Left renal cortex interstitium (tissue), 4 donors: ENCODE measurements at places on chromosomes 16 and 17.
A peak's percentile ranks its signal among the peaks of the same experiment; 100 is the strongest.

GRCh38 chr17:31466096-31466760, 74.8 kb downstream of the RAB11FIP4 start:
- DNase-seq: no peak

GRCh38 chr17:77137111-77137510, 3.7 kb upstream of the SEC14L1 start:
- DNase-seq: no peak

GRCh38 chr16:30663820-30664219, 5.6 kb downstream of the FBRS start:
- no peak for DNase-seq

GRCh38 chr17:57881143-57881542, 31.3 kb upstream of the MRPS23 start:
- no peak for DNase-seq

GRCh38 chr16:68423771-68424170, 24.5 kb downstream of the SMPD3 start:
- DNase-seq: no peak

DNA sequence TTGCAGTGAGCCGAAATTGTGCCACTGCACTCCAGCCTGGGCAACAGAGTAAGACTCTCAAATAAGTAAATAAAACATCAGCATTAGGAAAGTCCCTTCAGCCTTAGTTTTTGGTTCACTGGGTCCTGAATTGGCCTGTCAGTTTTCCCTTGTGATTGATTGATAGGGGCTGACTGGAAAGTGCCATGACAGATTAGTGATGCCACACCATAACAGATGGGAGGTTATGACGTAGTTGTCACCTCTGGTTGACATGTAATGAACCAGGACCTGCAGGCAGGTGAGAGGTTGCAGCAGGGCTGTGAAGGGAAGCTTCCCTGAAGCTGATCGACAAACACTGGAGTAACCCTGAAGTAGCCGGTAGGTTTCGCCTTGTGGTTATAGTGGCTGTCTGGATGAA, 41.8 kb downstream of the CDH3 start:
- no peak for DNase-seq

DNA sequence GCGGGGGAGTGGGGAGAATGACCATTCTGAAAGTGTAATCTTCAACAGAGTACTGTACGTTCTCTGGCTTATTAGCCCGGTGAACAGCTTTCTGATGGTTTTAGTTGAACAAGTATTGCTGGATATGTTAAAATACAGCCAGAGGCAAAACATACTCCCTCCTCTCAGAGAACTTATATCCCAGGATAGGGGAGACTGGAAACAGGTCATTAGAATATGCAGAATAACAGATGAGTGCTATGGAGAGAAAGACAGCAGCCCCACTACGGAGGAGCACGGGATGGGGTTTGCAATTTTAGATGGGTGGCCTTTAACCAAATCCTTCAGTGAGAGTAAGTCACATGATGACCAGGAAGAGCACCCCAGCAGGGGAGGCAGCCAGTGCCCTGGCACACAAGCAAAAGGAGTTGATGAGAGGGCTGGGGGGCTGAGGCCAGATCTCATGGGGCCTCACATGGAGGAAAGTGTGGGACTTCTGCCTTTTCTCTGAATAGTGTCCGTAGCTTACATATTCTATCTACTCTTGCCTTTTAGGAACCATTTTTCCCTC, 43.1 kb upstream of the SEC14L1 start:
- no peak for DNase-seq

GRCh38 chr17:33049781-33050414, 58.3 kb downstream of the SPACA3 start:
- DNase-seq: no peak

- DNase-seq: no peak
Measured at GRCh38 chr17:75041656-75042280, 5.0 kb downstream of the ATP5PD start.

DNA sequence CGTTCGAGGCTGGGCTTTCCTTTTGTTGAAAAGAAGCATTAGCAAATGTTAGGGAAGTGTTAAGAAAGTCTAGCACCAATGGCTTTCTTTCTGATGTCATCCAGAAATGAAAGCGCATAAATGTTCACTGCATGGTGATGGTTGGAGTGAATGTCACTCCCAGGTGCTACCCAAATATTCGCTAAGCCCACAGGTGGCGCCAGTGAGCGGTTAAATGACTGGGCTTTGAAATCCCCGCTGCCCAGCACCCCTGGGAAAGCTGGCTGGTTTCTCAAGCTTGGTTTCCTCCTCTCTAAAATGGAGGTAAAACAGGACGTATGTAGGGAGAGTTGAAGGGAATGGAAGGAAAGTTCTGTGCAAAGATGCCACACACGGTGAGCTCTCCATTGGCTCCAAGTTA, 104.4 kb downstream of the IRX5 start:
- no peak for DNase-seq

GRCh38 chr16:19522760-19523159, 862 bp upstream of the GDE1 start:
- DNase-seq: no peak

- peak; percentile 21 for DNase-seq
Measured at GRCh38 chr17:18070861-18071340, 16.8 kb upstream of the DRG2 start.

DNA sequence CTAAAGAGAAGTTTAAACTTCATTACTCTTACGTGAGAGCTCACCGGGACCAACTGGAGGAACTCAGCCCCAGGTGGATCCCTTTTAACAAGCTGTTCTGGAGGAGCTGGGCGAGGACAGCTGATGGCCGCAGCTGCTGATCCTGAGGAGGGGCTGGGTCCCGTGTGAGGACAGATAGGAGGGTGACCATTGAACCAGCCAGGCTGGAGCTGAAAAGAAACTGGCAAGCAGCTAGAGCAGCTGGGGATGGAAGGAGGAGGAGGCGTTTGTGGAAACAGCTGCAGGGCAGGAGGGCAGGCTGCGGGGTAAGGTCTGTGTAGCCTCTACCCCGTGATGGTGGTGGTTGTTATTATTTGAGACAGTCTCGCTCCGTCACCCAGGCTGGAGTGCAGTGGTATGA, 119.5 kb downstream of the AATF start:
- DNase-seq: no peak

DNA sequence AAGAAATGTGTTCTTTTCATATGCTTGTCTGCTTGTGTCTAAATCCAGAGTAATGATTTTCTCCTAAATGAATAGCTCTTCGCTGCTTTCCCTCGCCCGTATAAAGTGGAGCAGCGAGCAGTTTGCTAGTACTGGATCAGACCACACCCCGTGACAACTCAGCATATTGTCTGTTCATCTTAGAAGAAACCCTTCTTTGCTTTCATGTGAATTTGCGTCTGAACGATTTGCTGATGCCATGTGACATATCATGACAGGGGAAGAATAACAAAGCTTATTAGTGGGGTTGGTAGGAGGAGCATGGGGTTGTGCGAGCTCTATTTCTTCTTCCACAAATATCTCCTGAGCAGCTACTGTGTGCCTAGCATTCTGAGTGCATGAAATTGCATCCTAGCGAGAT, 44.1 kb upstream of the CACNG4 start:
- no peak for DNase-seq

DNA sequence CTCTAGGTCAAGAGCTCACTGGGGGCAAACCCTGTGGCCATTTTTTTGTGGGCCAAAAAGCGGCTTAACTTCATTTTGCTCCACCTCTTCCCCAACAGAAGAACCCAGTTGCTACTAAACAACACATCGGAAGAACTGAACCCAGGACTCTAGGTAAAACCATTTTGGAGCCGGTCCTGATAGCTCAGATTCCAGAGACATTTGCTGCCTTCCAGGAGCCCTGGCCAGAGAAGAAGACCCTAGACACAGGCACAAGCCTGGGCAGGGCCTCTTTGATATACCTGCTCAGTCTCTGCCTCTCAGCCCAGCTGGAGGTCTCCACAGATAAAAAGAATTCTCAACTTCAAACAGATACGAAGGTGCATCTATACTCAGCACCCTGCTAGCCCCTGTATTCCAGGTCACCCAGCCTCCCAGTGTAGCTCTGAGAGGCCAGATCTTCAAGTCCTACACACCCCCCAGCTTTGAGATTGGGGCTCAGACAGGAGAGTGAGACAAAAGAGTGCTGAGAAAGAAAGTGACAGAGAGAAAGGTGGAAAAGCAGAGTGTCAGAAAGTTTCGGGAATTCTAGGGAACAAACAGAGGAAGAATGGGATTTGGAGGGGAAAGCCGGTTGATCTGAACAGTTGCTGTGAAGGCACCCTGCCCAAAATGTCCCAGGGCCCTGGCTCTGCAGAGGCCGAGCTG, 6.6 kb upstream of the HOXB9 start:
- DNase-seq: no peak

- peak; percentile 44 for DNase-seq
Measured at GRCh38 chr16:1706386-1707192, 594 bp downstream of the MAPK8IP3 start.

DNA sequence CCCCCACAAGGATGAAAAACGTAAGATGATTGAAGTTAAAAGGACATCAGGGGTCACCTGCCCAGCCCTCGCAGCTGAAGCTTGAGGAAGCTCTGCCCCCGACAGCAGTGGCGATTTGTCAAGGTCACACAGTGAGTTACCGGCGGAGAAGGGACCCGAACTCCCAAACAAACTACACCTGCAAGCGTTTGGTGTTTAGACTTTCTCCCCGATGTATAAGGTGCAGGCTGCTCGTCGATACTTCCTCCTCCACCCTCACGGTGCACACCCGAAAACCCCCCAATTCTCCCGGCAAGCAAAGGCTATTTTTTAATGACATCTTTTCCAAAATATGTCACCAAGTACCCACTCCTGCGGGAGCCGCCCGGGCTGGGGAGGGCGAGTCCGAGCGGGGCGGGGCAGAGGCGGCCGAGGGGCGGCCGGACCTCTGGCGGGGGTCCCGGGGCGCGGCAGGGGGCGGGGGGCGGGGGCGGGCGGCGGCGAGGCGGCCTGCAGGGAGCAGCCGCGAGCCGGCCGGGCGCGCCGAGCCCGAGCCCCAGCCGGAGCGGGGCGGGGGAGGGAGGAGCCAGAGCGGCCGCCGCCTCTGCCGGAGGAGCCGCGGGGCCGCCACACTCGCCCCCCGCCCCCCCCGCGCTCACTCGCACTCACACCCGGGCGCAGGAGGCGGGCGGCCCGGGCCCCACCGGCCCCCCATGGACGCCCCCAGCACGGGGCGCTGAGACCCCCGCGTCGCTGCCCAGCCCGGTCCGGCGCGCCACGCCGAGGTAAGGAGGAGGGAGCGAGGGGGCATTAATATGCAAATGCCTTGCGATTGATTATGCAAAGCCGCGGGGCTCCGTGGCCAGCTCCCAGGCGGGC, at the start of gene THRA:
Gene THRA (plus strand): TSS at position 637 of the 858 bp plus-strand sequence. CDS start 11,524 bp downstream, outside the sequence.
- DNase-seq: no peak

- no peak for DNase-seq
Measured at GRCh38 chr16:88292007-88292970, 90.5 kb upstream of the ZNF469 start.

DNA sequence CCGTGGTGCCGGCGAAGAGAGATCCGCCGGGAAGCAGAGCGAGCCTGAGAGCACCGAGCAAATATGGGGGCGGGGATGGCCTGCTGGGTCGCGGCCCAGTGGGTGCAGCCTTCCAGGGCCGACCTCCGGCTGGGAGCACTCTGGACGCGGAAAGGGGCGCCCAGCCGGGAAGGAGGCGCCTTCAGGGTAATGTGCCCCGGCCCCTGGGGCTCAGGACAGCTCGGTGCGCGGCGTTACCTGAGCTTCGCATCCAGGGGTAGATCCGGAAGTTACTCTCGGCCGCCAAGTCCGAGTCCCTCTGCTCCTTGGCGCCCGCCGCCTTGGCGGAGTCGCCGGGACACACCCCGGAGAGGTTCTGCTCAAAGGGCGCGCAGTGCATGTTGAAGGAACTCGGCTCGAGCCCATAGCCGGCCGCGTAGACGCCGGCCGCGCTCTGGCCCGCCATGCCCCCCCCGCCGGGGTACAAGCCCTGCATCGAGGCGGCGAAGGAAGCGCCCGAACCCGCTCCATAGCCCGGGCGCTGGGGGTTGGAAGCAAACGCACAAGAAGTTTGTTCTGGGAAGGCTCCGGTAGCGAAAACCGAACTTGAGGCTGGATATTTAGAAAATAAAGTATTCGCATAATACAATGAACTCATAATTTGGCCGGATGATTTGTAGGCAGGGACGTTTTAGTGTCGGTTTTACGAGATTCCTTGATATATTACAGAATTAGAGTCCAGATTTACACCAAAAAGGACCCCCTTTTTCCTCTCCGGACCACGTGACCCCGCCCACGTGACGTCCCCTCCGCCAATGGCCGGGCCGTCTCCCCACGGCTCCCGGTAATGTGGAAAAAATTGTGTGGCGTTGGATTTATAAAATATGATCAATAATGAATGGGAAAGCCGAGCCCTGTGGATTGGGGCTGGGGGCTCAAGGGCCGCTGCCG, at the start of gene HOXB7:
Gene HOXB7 (minus strand): TSS at position 736 of the 930 bp plus-strand sequence. CDS start 99 bp downstream, at position 637.
- no peak for DNase-seq

GRCh38 chr17:12536472-12536871, 129.2 kb upstream of the MYOCD start:
- no peak for DNase-seq

DNA sequence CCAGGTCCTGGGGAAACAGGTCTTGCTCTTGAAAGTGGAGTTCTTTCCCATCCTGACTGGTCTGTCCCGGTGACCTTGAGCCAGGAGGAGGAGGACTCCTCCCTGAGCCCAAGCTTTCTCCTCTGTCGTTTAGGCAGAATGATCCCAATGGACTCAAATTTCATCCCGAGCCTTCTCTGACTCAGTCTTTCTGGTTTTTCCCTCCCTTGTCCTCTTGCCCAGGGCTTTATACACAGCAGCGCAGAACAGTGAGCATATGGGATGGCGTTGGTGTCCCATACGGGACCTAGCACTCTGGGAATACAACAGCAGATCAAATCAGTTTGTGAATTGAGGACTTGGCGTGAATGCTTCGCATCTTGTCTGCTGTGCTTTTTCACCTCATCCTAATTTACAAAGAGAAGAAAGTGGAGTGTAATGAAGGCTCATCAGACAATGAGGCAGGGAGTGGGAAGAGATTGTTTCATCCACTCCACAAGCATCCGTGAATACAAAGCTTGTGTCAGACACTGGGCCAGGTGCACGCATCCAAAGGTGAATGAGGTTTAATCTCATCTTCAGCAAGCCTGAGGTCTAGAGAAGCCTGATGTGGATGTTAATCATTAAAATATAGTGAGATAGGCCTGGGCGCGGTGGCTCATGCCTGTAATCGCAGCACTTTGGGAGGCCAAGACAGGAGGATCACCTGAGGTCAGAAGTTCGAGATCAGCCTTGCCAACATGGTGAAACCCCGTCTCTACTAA, 1.1 kb upstream of the XYLT1 start:
- no peak for DNase-seq

DNA sequence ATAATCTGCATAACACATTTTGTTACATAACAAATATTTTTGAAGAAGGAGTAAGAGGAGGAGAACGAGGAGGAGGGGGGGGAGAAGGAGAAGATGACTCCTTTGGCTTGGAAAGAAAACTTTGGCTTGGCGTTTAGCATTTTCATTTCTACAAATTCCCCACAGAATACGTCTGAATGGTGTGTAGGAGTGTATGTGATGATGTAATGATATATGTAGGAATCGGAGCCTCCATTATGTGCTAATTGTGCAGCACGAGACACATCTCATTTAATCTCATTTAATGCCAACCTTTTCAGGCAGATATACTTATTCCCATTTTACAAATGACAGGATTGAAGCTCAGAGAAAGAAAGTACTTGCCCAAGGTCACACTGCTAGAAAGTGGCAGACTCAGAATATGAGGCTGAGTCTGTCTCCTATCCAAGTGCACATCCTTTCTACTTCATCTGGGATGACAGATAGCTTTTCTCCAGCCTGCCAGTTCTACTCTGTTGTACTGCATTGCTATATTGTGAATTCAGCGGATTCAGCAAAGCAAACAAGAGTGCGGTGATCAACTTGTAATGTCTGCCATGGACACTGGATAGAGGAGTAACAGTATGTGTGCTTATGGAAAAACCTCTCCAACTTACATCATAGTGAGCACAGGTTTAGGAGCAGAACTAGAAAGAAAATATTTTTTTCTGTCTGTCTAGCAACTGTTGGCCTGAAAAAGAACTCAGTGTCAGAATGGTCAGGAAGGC, 10.4 kb upstream of the SLC47A2 start:
- DNase-seq: no peak
